ENCODE measurements at places on chromosomes 3 and 15.

- no peak for DNase-seq
These were observed 223.8 kb downstream of the OPA1 start for GRCh38 chr3:193816656-193817311.

GRCh38 chr3:34948517-34948916 lies 690.8 kb upstream of the ARPP21 start:
- DNase-seq, result no peak

DNA sequence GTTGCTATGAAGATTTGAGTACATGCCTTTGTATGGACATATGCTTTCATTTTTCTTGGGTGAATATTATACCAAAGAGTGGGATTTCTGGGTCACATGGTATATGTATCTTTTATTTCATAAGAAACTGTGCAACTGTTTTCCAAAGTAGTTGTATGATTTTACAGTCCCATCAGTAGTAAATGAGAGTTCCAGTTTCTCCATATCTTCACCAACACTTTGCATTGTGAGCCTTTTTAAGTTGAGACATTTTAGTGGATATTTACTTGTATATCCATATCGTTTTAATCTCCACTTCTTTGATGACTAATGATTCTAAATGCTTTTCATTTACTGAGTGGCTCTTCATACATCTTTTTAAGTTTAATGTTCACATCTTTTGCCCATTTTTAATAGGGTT lies 20.3 kb downstream of the MEF2A start:
- no peak for DNase-seq

- DNase-seq, result no peak
These were observed 17.2 kb downstream of the IMPG2 start for GRCh38 chr3:101303089-101303731.

DNA sequence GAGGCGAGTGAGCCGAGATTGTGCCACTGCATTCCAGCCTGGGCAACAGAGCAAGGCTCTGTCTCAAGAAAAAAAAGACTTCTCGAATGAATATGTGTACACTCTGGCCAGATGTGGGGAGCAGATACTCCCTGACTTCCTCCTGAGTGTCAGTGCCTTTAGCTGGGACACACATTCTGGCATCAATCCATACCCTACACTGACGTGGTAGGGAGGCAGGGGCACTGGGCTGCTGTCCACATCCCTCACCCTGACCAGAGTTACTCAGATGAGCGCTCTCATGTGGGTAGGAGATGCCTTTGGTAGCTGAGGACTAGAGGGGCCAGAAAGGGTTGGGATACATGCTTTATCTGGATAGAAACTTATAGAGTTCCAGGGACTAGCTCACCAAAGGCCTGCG lies 15.6 kb downstream of the LIMD1 start:
- DNase-seq, result no peak

GRCh38 chr3:150635526-150635925 lies 32.4 kb downstream of the SELENOT start:
- DNase-seq, result no peak

DNA sequence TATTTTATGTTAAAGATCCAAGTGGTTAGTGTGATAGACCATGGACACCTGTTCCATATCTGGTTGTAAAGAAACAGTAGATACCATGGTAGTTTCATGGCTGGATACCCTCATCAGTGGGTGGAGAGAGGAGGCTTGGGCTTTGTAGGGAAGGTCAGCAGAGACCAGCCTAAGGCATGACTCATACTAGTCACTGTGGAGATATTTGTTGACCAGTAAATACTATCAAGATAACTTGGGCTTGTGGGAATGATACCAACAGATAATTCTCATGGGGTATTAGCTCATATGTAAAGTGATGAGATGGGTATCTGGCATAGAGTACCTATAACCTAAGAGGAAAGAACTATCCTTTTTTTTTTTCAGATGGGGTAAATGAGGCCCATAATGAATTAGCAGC lies 354.5 kb downstream of the CACNA2D3 start:
- no peak for DNase-seq

- DNase-seq, result no peak
These were observed 267 bp upstream of the CFAP92 start for GRCh38 chr3:128994173-128994512.

DNA sequence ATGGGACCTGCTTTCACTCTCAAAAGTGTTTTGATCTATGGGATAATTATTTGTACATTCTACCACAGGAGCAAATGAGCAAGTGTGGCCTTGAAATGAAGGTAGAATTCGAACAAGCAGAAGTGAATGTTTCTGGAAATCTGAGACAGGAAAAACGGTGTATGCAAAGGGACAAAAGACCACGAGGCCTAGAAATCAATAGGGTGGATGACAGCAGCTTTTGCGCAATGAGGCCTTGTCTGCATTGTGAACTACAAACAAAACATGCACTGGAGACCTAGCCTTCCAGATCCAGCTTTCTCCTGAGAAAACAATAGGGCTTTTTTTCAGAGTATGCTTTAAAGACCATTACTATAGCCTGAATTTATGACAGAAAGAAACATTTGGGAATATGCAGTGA lies 1137.0 kb downstream of the ROBO2 start:
- no peak for DNase-seq

DNA sequence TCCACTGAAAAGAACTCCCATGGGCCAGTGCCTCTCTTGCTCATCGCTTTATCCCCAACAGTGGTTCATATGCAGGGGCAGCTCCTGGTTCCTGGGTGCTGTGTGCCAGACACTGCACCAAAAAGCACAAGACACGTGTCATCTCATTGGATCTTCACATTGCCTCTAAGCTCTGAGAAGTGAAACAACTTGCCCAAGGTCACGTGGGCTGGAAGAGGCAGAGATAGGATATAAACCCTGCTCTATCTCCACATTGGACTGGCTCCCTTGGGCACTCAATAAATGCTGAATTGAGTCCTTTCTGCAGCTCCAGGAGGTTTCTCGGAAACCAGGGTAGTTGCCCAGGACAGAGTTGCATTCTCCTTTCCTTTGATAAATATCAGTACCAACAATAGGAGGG lies 88.1 kb downstream of the SRGAP3 start:
- no peak for DNase-seq

GRCh38 chr3:65734792-65735191 lies 303.9 kb downstream of the MAGI1 start:
- no peak for DNase-seq

- no peak for DNase-seq
These were observed 34.4 kb downstream of the CA12 start for GRCh38 chr15:63347074-63347857.

DNA sequence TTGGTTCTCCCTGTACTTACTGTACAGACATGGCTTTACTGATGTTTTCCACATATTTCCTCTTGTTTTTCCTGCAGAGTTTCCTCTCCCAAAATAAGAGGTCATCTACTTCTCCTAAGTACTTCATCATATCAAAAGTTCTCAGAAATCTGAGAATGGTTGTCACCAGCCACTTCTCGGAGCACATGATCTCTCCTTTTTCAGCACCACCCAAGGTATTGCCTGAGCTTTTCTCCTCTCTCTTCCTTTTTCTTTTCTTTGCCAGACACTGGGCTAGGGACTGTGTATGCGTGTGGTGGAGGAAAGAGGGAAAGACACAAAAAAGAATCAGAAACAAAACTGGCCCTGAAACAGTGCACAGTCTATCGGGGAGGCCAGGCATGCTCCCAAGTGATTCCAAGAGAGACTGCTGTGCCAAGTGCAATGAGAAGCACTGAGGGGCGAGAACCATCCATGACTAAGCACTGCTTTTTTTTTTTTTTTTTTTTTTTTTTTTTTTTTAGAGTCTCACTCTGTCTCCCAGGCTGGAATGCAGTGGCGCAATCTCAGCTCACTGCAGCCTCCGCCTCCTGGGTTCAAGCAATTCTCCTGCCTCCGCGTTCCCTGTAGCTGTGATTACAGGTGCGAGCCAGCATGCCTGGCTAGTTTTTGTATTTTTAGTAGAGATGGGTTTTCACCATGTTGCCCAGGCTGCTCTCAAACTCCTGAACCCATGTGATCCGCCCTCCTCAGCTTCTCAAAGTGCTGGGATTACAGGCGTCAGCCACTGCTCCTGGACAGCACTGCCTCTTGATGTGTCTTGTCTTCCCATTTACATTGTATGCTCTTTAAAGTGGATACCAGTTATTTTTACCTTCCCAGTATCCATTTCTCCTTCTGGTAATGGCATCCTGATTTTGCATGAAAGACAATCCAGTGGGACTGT lies 194.0 kb upstream of the FEZF2 start:
- DNase-seq, result no peak

- no peak for DNase-seq
These were observed 77.5 kb upstream of the IL12A start for GRCh38 chr3:159910991-159911663.

GRCh38 chr3:141738891-141739363 lies 829 bp downstream of the RNF7 start:
- peak; percentile 4 for DNase-seq

DNA sequence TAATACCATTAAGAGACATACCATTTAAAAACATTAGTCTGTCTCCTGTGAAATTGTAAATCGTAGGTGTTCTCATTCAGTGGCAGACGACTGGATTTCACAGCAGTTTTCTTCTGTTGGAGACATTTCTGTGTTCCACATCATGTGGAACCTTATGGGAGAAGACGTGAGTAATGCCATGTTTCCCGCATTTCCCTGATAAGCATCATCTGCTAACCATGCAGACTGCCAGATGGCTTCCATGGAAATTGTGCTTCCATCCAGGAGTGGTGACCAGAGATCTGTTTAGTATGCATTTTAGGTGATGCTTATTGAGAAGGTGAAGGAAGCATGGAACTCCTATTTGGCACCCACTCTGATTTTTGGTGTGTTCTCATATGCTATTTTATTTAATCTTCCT lies 28.4 kb upstream of the ST3GAL6 start:
- no peak for DNase-seq

DNA sequence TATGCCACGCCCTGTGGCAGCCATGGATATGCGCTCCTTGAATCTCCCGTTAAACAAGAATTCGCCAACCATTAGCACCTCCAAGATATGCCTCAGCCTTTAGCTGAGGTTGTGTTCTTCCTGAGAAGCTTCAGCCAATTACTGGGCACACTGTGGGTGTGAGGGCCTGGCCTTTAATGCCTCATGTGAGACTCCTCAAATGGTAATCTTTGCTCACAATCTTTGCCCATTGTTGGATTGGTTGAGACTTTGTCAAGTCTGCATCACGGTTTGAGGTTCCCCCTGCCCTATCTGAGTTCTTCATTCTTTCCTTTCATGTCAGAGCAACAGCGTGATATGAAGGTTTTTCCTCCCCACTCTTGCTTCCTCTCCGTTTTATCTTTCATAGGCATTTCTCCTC lies 108.1 kb upstream of the CCDC54 start:
- no peak for DNase-seq

- no peak for DNase-seq
These were observed 10.4 kb downstream of the PRR23A start for GRCh38 chr3:138995706-138996105.

DNA sequence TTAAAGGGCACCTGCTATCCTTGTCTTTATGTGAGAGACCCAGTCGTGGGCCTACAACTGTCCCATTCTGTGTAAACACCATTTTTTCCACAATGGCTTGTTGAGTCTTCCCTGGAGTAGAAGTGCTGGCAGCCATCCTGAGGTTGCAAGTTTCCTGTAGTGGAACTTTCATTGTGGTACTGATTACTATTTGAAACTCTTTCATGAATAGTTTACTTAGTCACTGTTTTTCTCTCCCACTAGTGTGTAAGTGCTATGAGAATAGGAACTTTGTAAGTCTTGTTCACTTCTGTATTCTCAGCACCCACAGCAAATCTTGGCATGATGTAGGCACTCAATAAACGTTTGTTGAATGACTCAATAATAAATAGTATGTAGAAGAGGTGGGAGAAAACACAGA lies 48.6 kb downstream of the RARB start:
- no peak for DNase-seq

- no peak for DNase-seq
These were observed 300.5 kb upstream of the ARL6 start for GRCh38 chr3:97464035-97464434.

DNA sequence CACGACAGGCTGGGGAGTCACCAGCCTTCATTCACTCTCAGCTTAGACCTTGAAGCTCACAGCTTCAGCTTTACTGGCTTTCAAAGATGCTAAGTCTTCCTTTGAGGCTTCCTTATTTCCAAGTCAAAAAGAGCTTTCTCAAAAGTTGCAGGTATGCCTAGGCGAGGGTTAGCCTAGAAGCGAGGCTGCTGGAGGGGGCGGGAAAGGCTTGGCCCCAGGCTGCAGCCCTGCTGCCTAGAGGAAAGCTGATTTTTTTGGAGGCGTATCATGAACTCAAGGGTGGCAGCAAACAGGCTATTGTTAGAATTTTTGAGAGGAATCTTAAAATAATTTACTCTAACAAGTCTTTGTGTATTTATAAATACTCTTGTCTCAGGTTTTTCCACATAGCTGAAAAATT lies 37.1 kb downstream of the MYO5C start:
- DNase-seq, result no peak

- no peak for DNase-seq
These were observed 52.6 kb downstream of the IQCH start for GRCh38 chr15:67307156-67307555.

- DNase-seq, result no peak
These were observed 49.1 kb downstream of the DNASE1L3 start for GRCh38 chr3:58161435-58162398.

DNA sequence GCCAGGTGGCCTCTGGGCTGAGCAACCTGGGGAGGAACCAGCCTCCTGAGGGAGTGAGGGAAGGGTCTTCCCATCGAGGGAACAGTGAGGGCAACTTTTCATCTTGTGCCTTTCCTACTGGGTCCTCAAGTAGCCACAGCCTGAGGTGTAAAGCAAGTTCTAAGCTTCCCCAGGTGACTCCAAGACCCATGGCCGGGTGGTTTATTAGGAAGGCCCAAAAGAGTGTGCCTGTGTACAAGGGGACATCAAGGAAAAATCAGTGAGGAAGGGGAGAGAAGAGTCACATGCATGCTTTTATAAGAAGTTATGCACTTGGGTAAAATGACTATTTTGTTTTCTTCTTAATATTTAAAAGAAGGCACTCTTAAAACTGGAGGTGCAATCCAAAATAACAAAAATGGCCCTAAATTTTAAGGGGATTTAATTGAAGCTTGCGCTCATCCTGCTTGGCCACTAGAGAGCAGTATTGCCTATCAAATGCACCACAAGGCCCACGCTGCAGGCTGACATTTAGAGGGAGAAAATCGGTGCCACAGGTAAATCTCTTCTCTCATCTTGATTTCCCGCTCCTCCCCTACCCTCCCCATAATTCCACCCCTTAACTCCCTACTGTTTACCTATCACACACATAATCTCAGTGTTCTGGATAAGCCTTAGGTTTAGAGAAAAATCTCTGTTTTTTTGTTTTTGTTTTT lies 6.7 kb downstream of the NANOGP8 start:
- peak; percentile 2 for DNase-seq

DNA sequence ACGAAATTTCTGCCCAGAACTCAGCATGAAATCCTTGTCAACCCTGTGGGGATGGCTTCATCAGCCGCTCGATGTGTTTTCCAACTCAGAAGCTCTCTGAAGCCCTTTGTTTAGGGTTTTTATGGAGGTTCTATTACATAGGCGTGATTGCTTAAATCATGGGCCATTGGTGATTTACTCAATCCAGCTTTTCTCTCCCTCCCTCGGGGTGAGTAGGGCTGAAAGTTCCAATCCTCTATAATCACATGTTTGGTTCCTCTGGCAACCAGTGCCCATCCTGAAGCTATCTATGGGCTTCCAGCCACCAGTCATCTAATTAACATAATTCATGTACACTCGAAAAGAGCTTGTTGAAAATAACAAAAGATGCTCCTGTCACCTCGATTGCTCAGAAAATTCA lies 51.6 kb downstream of the GATM start:
- no peak for DNase-seq

- no peak for DNase-seq
These were observed 15.7 kb downstream of the OR5H15 start for GRCh38 chr3:98182196-98182595.
